ENCODE measurements at places on chromosomes 12 and 14. TPM values are rescaled to one million over a fixed set of nuclear protein-coding genes. Genes with fewer than 3 reads are reported as not detected.

GRCh38 chr12:24681570-24681969, 267.3 kb downstream of the BCAT1 start:
- DNase-seq: no peak

GRCh38 chr12:96308881-96309280, 91.4 kb downstream of the CDK17 start:
- peak; percentile 26 for DNase-seq

DNA sequence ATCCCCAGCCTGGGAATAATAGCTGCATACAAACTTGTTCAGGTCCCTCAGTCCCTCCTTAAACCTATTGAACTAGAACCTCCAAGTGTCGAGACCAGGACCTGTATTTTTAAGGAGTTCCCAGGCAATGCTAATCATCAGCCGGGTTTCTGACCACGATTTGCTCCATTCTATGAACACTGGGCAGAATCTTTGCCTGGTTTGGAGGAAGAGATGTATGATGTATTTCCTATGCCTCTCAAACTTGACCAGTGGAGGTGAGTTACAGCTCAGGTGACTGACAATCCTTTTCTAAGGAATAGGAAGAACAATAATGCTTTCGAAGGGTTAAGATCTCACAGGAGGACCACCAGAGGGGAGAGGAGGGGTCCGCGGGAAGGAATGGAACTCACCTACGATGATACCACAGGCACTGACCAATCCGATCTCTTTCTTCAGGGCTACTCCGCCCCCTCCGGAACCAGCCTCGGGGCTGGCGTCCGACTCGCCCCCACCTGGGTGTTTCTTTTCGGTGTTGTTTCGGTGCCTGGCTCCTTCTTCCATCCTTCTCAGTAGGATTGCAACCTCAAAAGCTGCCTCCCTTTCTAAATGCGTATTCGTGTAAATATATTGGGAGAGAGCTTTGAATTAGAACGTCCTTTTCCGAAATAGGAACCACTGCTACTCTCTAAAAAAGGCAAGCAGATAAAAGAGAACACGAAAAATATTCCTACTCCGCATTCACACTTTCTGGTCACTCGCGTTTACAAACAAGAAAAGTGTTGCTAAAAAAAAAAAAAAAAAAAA, 895 bp downstream of the SLC7A8 start:
- peak; percentile 25 for DNase-seq

GRCh38 chr14:104784846-104785707, 10.5 kb downstream of the AKT1 start:
- DNase-seq: no peak

DNA sequence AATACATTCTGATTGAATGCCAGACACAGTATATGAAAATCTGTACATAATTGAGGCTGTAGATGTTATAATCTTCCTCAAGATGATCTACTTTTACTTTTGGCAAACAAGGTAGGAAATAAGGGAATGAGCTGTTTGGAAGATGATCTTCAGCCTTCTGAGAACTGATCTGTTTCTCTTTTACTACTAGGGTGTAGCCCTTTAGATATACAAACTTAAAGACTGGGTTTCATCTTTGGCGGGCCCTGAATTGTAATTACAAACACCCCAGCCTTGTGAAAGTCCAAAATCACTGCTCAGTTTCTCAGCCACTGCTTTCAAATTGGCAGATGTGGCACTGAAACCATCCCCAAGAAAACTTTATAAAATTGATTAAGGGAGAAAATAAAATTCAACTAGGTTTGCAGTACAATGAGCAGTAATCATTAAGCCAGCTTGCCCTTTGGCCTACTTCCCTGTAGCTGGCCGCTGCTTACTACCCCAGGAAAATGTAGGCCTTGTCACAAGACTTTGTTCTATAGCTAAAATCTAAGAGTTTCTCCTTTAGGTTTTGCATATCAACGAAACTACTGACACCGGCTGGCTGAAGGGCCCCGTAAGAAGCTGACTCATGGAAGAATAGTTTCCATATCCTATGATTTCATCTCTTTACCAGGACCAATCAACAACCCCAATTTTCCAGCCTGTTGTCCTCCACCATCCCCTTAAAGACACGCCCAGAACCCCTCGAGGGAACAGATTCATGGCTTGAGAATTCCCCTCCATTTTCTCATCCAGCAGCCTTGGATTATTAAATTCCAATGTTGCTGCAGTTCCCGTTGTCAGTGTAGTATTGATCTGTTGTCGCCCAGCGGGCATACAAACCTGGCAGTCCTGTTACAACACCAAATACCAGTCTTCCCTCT, 210.8 kb downstream of the PCNX1 start:
- DNase-seq: peak; percentile 92

GRCh38 chr14:38053666-38054065, 154.0 kb upstream of the SSTR1 start:
- DNase-seq: peak; percentile 41

- no peak for DNase-seq
Measured at GRCh38 chr14:102097441-102098135, 10.7 kb upstream of the HSP90AA1 start.

- peak; percentile 37 for DNase-seq
Measured at GRCh38 chr12:51183816-51184215, 10.9 kb upstream of the TFCP2 start.

- peak; percentile 64 for DNase-seq
Measured at GRCh38 chr14:21070610-21071224, 613 bp downstream of the ARHGEF40 start.

DNA sequence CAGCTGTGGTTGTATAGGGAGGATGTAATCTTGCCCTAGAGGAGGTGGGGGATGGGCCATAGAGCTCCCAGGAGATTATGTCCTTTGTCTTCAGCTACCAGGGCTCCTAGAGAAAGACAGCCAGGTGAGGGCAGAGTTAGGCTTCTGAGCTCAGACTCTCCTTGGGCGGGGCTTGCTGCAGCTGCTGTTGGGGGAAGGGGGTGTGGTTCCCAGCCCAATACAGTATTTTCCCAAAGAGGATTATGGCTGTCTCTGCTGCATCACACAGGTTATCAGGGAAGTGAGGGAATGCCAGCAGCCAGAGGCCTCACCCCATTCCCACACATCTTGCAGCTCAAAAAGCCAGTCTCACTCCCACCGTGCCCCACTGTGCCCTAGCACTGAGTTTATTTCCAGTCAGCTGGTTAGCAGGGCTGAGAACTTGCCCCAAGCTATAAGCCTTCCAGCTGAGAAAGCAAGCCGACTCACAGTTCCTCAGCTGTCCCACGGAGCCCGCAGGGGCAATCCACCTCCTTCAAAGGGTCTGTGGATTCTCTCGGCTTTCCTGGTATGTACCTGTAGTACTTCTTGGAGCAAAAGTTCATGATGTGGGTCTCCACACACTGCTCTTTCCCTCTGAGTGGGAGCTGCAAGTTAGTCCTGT, 217.3 kb upstream of the CPNE8 start:
- peak; percentile 9 for DNase-seq

DNA sequence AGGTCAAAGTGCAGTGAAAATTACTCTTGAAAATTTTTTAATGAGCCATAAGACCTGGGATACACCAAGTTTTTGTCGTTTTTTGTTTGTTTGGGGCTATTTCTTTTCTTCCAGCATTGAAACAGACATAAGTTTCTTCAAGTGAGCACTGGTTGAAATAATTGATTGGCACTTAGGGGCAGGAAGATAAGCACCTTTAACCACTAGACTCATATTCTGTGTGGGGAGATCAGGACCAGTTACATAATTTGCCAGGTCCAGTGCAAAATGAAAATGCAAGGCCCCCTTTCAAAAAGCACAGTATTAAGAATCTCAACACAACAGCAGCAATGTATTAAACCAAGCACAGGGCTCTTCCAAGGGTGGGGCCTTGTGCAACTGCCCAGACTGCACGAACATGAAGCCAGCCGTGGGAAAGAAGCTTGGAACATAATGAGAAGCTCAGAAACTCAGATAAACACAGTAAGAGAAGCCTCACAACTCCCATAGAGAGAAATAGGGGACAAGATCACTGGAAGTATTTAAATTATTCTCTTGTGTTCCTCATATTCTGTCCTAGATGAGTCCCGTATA, 3.2 kb upstream of the TCP11L2 start:
- no peak for DNase-seq

- no peak for DNase-seq
Measured at GRCh38 chr12:46369474-46370379, 2.8 kb downstream of the SLC38A2 start.

DNA sequence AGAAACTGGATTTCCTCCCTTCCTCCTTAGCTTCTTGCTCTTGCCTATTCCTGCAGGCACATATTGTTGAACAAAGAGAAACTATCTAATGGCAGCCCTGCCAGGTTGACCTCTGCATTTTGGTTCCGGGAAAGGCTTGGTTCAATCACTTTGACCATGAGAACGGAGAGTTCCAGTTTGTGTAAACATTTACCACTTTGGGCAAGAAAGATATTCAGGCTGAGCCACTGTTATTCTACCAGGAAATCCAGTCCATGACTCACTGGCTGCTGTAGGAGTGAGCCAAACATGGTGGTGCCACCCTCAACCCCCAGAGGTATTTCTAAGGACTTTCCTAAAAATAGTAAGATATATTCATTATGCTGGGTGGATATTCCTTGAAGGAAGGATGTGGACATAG, 242.2 kb upstream of the OR4E1 start:
- DNase-seq: no peak

DNA sequence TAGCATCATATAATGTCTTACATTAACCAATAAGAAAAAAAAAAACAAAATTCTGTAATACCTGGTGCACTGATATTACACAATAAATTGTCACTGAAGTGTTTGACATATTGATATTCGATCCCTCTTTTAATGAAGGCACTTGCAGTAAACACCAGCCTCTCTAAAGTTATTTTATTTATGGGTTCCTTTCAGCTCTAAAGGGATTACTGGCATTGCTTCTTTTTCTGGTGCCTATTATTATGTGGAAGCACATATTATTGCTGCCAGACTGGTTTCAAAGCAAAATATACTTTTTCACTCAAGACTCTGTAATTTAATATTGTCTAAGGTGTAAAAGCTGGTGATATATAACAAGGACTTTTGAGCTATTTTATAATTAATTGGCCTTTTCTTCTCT, 1090.5 kb downstream of the TRHDE start:
- no peak for DNase-seq

DNA sequence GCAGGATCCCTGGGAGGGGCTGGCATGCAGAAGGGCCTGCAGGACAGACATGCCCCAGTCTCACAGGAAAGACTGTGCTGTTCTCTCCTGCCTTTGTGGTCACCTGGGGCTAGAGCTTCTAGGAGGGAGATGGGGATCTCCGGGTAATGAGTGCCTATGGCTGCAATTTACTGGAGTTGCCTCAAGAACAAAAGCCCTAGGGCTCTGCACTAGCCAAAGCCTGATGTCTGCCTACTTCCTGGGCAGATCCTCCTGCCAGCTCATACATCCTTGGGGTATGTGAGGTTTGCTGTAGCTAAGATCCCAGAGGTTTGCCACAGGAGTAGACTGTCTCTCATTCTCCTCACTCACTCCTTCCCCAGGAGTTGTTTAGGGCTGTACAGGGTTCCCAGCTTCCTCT, 106.9 kb upstream of the PPFIA2 start:
- DNase-seq: peak; percentile 3

DNA sequence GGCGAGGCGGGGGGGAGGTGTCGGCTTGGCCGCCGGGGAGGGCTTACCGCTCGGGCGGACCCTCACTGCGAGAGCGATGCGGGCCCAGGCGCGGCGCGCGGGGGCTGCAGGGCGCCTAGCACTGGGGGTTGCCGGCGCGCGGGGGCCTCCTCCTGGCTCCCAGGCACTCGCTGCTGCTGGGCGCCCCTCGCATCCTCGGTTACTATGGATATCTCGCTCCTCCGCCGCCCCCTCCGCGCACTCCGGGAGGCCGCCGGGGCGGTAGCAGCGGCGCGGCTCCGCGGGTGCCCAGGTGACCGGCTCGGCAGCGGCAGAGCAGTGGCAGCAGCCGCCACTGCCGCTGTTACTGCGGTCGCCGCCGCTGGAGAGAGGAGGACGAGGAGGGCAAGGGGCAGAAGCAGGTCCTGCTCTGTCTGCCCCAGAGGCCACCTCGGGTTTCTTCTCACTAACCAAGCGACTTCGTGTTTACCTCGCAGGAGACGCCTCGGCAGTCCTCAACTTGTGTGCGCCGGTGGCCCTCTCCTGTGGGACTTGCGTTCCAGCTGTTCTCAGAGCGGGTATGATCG, 250.1 kb downstream of the APAF1 start:
- no peak for DNase-seq

DNA sequence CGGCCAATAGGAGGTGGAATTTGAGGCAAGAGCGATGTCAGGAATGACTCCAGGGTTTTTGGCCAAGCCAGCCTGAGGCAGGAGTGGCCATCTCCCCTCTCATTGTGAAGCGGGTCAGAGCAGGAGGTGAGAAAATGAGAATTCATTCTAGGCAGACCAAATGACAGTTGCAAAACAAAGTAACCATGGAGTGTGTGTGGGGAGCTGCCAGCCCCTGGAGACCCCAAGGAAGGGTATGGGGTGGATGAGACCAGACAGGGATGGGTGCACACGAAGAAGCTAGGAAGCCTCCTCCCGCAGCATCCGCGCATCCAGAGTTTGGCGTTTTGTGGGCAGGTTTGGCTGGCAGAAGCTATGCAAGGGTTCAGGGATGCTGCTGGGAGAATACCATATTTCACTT, 38.8 kb downstream of the FZD10 start:
- no peak for DNase-seq

GRCh38 chr12:27338473-27338872, 5.8 kb downstream of the BMAL2 start:
- DNase-seq: no peak

- no peak for DNase-seq
Measured at GRCh38 chr12:53376747-53377146, 3.2 kb upstream of the SP1 start.

GRCh38 chr14:65658202-65658601, 245.7 kb downstream of the FUT8 start:
- DNase-seq: peak; percentile 36

GRCh38 chr12:129215556-129215955, 362.3 kb downstream of the GLT1D1 start:
- DNase-seq: no peak

GRCh38 chr12:91357381-91357780, 174.8 kb upstream of the DCN start:
- DNase-seq: no peak

DNA sequence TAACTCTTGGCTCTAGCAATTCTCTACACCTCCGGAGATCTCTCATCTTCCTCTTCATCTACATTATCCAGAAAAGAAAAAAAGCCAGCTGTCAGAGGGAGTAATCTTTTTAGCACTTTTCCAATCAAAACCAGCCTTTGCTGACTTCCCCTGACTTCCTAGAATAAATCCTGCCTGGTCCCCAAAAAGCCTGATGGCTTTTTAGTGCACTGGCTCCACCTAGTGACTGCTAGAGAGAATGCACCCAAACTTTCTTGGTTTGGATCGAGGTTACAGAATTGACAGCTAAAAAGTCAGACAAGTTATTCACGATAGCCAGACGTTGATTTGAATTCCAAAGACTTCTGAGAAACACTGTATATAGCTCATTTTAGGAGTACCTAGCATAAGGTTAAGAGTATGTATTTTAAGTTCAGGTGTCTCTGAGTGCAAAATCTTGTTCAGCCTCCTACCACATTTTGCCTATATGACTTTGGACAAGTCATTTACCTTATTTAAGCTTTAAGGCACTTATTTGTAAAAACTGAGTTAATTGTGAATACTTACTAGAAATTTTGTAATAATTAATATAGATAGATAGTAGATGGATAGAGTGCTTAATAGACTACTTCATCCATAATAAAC, 185.7 kb upstream of the GRIN2B start:
- DNase-seq: peak; percentile 50

ACOT6 gene
- total RNA-seq: not detected

KLRD1 gene
- not detected for total RNA-seq

ZDHHC22 gene
- total RNA-seq: 0.02 TPM

PKP2 gene
- total RNA-seq: 6.2 TPM

PTPRQ gene
- 0.22 TPM for total RNA-seq

IGF1 gene
- not detected for total RNA-seq

CCDC198 gene
- total RNA-seq: not detected

PDE3A gene
- 13.5 TPM for total RNA-seq

KRT80 gene
- total RNA-seq: 52.7 TPM

DDX47 gene
- total RNA-seq: 125 TPM

Data from M059J (cell line).